ENCODE measurements at places on chromosomes 6 and 20.

GRCh38 chr20:37999526-38000263 is 33.6 kb downstream of the TTI1 start:
- DNase-seq = no peak

DNA sequence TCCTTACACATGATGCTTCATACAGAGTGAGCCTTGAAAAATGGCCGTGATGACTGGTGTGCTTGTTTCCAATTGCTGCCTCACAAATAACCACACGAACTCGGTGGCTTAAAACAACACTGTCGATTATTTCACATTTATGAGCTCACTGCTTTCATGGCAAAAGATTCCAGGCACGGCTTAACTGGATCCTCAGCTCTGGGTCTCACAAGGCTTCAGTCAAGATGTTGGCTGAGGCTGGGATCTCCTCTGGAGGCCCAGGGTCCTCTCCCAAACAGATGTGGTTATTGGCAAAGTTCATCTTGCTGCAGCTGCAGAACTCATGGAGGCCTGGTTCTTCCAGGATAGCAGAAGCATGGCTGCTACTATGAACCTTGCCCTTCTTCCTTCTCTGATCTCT is 144.6 kb downstream of the TFAP2C start:
- no peak for DNase-seq

DNA sequence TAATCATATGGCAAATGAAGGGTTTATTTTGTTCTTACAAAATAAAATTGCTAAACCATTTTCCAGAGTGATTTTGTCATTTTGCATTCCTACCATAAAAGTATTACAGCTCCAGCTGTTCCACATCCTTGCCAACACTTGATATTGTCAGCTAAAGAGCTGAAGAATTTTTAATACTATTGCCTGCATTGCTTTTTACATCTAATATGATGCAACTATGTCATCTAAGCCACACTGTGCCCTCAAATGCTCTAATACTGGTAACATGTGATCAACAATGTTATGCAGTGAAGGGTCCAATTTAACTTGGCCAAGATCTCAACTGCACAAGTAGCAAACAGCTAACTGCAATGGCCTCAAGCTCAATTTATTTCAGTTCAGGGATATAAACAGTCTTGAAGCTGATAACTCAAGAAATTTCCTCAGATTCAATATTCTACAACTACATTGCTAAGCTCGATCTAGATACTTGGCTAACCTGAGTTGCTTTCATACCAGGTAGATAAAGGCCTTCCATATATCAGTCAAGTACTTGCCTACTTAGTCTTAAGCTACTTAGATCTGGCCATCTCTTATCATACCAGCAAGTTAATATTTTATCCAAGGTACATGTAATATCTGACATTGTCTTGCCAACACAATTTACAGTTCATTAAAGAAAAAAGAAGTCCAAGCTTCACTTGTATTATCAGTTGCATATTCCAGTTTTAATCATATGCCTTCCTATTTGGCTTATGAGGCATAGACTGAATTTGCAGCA is 17.0 kb downstream of the AKIRIN2 start:
- DNase-seq = no peak

- no peak for DNase-seq
Measured at GRCh38 chr6:16403831-16404230, 165.4 kb downstream of the GMPR start.

DNA sequence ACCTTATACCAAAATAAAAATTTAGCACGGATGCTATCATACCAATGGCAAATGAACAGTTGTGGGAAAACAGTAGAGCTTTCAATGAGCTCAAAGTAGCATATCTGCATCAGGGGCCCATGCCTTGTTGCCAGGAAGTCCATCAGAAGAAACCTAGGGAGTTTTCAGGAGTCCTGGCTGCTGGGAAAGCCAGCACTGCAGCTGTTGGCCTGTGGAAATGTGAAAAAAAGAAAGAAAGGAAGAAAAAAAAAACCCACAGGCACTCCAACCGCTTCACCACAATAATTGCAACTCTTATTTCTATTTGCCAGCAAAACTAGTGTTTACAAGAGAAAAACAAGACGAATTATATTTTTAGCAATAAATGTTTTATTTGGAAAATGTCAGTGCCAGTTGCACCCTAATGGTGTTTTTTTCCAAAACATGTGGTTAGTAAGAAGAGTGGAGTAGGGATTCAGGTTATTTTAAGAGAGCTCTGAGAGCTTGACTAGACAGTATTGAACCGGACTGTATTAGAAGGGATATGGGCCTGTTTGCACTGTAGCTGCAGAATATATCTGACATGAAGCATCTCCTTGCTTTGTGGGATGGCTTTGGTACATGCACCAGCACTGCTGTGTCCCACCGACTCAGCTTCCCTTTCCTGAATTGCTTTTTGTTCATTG is 137.3 kb downstream of the CCDC170 start:
- DNase-seq = no peak

GRCh38 chr6:30939473-30939872 is 1.3 kb upstream of the MUCL3 start:
- no peak for DNase-seq

GRCh38 chr6:140731741-140732140 is 1357.3 kb upstream of the CITED2 start:
- no peak for DNase-seq

DNA sequence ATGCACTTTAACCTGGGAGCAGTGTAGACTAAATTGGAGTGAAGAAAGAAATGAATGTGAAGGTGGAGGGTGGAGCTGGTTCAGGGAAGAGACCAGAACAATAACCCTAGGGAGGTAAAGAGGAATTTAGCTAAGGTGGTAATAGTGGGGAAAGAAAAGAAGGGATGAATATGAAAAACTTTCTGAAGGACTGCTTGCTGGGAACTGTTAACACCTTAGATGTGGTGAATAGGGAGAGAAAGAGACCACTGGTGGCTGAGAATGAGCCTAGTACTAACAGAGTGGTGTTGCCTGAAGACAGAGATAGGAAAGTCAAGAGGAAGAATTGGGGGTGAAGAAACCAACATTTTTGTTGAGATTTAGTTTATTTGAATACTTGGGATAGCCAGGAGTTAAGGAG is 78.4 kb upstream of the HS3ST5 start:
- DNase-seq = no peak

- no peak for DNase-seq
Measured at GRCh38 chr6:83185096-83185495, 8.0 kb downstream of the PGM3 start.

GRCh38 chr20:5606350-5606749 is 143.9 kb upstream of the SHLD1 start:
- no peak for DNase-seq

- DNase-seq = no peak
Measured at GRCh38 chr6:148435386-148435785, 92.7 kb downstream of the SASH1 start.

- no peak for DNase-seq
Measured at GRCh38 chr6:2589171-2589661, 161.5 kb downstream of the MYLK4 start.

- DNase-seq = no peak
Measured at GRCh38 chr6:78701407-78701806, 165.9 kb upstream of the IRAK1BP1 start.

GRCh38 chr6:42315991-42316970 is 98.6 kb upstream of the MRPS10 start:
- peak; percentile 8 for DNase-seq

DNA sequence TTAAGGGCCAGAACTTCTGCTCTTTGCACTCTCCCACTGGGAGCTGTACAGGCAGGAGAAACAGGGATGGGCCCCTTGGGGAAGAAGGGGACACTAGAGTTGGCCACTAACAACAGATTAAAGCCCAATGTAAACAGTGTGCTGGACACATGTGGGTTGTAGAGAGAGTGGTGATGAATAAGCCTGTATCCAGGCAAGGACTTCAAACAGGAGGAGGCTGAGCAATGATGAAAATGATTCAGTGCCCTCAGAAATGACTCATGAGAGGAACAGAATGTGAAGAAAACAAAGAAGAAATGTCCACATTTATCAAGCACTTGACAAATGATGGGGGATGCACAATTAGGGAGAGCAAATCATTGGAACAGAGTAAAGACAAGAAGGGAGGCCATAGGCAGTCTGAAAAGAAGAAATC is 242.3 kb downstream of the TBX18 start:
- no peak for DNase-seq

DNA sequence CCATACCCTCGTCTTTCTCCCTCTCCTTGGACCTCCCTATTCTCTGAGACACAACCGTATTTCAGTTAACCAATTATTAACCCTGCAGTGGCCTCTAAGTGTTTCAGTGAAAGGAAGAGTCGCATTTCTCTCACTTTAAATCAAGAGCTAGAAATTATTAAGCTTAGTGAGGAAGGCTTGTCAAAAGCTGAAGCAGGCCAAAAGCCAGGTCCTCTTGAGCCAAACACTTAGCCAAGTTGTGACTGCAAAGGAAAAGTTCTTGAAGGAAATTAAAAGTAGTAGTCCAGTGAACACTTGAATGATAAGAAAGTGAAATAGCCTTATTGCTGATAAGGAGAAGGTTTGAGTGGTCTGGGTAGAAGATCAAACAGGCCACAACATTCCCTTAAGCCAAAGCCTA is 58.3 kb downstream of the SNX9 start:
- no peak for DNase-seq

DNA sequence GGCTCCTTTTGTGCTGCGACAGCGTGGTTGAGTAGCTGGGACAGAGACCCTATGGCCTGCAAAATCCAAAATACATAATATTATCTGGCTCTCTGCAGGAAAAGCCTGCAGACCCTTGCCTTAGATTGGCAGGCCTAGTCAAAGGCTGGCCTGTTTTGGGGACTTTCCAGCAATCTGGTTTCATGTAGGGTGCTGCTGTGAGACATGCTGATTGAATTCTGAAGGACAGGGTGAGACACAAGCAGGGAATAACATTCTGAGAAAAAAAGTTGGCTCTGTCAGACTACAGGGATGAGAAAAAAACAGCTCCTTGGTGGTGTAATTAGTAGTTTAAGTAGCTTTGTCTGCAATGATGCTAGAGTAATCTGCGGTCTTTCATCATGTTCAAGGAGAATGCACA is 402.7 kb upstream of the AGPAT4 start:
- no peak for DNase-seq

DNA sequence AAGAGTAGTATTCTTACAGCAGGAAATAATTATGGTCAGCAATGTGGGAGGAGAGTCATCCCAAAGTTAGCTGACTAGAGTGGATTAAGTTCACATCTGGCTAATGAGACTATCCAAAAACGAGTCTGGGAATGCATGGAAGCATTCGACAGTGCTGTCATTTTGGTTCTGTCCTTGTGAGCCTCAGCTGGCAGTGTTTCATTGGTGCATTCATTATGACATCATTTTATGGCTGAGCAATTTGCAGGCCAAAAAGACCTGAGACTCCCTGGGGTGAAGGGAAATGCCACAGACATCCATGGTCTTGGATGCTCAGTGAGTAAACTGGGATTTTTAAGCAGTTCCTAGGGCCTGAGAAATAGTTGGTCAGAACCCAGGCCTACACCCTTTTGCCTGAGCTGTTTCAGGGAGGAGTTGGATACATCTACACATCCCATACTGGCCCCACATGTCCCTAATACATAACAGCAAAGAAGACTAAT is 196.4 kb upstream of the CCN2 start:
- DNase-seq = no peak

- DNase-seq = no peak
Measured at GRCh38 chr6:101770116-101770515, 376.6 kb downstream of the GRIK2 start.

DNA sequence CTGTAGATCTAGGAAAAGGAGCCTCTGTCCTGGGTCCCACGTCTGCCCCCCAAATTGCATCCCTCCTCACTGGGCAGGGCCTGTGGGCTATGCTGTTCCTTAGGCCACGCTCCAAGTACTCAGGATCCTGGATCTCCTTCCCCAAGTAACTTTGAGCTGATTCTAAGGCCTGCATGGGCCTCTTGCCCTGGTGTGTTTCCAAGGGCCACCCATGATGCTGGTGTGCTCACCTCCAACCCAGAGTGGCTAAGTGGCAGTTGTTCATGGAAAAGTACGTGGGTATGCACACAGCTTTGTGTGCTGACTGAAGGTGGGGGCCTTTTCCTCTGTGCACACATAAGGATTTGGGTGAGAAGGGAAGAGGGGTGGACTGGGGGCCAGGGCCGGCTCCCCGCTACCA is 5.3 kb downstream of the GMPR start:
- DNase-seq = no peak

- no peak for DNase-seq
Measured at GRCh38 chr20:1741309-1742048, 83.9 kb upstream of the SIRPG start.

DNA sequence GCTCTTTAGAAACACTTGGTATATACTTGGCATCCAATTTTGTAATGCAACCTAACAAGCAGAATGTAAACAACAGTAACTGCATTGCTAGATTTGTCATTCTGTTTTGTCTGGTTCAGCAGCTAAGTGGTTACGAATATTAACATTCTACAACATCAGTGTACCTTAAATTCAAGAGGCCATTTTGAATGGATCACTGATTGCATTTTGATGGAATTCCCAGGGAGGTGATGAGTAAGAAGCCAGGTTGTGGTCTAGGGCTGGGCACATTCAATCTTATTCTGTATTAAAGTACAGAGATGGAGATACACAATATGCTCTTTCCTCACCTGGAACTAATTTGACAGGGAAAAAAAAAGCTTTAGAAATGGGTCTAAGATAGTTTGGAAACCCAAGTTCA is 483.5 kb downstream of the PRKN start:
- no peak for DNase-seq

Measured in T-helper 22 cell (primary cell).